ENCODE measurements at places on chromosomes 1 and 21. TPM values are rescaled to one million over a fixed set of nuclear protein-coding genes. Genes with fewer than 3 reads are reported as not detected.

DNA sequence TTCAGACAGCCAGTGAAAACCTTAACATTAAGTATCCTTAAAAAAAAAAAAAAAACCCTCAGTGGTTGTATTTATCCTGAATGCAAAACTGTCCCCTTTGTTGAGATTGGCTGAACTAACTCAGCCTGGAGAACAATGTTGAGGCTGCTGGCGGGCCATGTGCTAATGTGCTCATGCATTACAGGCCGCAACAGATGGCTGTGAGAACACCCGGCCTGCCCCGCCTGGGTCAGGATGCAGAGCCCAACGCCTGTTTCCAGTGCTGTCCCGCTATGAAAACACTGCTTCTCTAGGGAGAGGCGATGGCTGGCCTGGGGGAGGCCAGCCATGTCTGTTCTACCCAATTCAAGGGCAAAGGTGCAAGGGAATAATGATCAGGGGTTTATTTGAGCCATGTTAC is 13.8 kb downstream of the OLIG2 start:
- H3K4me1 ChIP-seq: no peaks in the 10 kb centered on the region
- no peak for DNase-seq
- H3K27ac ChIP-seq: no peak overlapping the region
- H3K4me3 ChIP-seq: no peak overlapping the region
- H3K36me3 ChIP-seq: no peaks in the 10 kb centered on the region

- no peaks in the 10 kb centered on the region for H3K36me3 ChIP-seq
- no peaks in the 10 kb centered on the region for H3K4me1 ChIP-seq
- H3K27ac ChIP-seq: no peak overlapping the region
- no peak for DNase-seq
- no peak overlapping the region for H3K4me3 ChIP-seq
These were observed 37.5 kb downstream of the SPTA1 start for GRCh38 chr1:158649052-158649451.

- no peaks in the 10 kb centered on the region for H3K36me3 ChIP-seq
- no peaks in the 10 kb centered on the region for H3K27me3 ChIP-seq
- peaks cover 18% of the 10 kb centered on the region for H3K4me1 ChIP-seq
- H3K4me3 ChIP-seq: no peak overlapping the region
- DNase-seq: no peak
- H3K27ac ChIP-seq: no peak overlapping the region
These were observed 16.4 kb downstream of the HEYL start for GRCh38 chr1:39623053-39623452.

DNA sequence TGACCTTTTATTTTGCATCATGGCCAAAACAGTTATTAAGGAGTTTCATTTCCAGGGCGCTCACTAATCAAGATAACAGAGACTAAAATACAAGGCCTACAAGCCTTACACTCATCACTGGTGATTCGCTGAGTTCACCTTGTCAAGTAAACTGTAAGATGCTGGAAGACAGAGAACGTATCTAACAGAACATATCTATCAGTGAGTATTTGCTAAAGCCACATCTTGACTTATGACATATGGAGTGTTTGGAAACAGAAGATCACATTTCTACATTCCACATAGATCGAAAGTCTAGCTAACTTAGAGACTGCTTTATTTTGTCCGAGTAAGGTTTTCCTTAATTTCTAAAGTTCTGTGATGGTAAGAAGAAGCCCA is 506.5 kb downstream of the SMYD3 start:
- H3K4me1 ChIP-seq: peaks cover 9% of the 10 kb centered on the region
- H3K36me3 ChIP-seq: no peaks in the 10 kb centered on the region
- no peaks in the 10 kb centered on the region for H3K27me3 ChIP-seq
- no peak overlapping the region for H3K4me3 ChIP-seq
- no peak overlapping the region for H3K27ac ChIP-seq

DNA sequence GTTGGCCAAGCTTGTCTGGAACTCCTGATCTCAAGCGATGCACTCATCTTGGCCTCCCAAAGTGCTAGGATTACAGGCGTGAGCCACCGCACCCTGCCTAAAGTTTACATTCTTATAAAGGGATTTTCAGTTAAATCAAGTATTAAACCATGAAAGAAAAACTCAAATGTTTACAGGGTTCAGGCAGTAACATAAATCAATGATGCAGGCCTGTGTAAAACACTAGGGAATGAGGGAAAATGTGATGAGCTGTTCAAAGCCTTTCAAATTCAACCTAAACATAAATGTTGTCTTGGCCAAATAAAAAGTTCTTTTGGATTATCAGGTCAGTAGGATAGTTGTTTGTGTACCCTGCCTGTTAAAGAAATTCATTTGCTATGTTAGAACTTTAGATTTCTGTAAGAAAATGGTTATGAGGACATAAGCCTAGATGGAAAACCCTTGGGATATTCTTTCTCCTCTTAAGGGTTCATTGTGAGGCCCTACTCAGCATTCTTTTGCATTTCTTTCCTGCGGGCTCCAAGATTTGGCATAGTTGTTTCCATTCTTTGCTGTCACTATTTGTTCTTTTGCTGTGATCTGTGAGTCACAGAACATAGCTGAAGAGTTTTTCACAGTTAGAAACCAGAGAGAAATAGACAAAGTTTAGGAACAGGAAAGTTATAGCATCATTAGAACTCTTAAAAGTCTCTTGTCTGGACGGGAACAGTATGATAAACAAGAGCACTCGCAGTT is 8.9 kb upstream of the ZRANB2 start:
- DNase-seq: no peak
- no peaks in the 10 kb centered on the region for H3K27me3 ChIP-seq
- H3K4me3 ChIP-seq: no peak overlapping the region
- H3K36me3 ChIP-seq: no peaks in the 10 kb centered on the region

- H3K36me3 ChIP-seq: peaks cover 4% of the 10 kb centered on the region
- H3K27me3 ChIP-seq: no peaks in the 10 kb centered on the region
- no peaks in the 10 kb centered on the region for H3K4me1 ChIP-seq
- no peak overlapping the region for H3K27ac ChIP-seq
- no peak overlapping the region for H3K4me3 ChIP-seq
These were observed 79.0 kb downstream of the APP start for GRCh38 chr21:26091480-26092018.

DNA sequence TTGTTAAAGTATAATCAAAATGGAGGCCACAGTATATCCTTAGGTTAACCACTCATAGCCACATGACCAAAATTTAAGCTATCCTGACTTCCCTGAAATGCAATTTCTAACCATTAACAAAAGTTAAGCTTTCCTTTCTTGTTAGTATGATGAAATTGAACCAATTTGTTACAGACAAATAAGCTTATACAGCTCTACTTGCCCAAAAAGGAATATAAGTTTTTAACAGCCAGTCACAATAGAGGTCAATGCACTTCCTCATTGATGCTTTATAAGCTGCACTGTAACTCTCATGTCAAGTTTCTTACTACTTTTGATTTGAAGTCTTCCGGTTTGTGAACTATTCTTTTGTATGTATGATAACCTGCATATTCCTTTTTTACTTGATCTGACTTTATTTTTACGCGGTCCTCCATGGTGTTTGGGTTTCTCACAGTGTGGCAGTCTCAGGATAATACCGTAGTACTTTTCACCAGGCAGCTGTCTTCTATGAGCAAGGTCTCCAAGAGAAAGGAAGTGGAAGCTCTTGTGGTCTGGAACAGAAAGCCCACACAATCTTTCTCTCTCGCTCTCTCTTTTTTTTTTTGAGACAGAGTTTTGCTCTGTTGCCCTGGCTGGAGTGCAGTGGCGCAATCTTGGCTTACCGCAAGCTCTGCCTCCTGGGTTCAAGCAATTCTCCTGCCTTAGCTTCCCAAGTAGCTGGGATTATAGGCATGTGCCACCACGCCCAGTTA is 331.6 kb downstream of the SRGAP2C start:
- H3K4me3 ChIP-seq: no peak overlapping the region
- peaks cover 7% of the 10 kb centered on the region for H3K4me1 ChIP-seq
- H3K27me3 ChIP-seq: no peaks in the 10 kb centered on the region
- DNase-seq: no peak

DNA sequence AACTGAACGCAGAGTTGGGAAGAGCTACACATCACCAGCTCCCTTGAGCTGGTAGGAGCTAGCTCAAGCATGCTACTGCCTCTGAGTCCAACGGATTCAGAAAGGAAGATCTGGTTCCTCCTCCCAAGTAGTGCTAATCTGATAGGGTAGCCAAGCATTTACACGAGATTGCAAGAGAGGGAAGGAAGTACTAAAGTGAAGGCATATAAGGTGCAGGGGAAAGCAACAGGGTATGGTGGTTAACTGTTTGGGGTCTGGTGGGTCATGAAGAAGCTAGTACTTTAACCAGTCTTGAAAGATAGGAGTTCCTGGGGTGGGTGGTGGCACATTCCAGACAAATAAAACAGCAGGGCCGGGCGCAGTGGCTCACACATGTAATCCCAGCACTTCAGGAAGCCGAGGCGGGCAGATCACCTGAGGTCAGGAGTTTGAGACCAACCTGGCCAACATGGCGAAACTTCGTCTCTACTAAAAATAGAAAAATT is 20.2 kb upstream of the ZNF436 start:
- H3K36me3 ChIP-seq: no peaks in the 10 kb centered on the region
- DNase-seq: no peak
- no peaks in the 10 kb centered on the region for H3K27me3 ChIP-seq
- no peak overlapping the region for H3K27ac ChIP-seq
- peaks cover 25% of the 10 kb centered on the region for H3K4me1 ChIP-seq
- H3K4me3 ChIP-seq: no peak overlapping the region

DNA sequence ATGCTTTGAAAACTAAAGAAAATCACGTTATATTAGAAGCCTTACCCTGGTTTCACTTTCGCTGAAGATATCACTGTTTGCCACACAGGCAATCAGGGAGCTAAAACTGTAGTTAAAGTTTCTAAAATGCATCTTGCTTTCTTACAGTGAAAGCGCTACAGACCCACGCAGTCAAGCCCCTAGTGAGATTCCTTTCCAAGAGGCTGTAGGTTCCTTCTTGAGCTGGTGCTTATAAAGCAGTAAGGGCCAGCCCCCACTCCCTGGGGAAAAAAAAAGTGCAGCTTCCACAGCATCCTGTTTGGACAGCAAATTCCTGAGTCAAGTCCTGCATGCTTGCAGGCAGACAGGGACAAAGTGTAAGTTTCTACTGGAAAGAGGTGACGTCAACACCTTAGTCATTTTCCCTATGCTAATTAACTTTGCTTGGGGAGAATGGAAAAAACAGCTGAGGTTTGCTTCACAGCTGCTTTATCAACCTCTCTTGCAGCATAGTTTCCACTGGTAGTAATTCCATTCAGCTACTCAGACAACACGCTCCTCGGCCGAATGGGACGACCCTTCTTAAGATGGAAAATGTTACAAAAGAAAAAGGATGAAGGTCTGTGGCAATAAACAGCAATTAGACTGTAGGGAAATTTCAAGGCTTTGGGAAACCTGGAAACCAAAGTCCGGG is 14.7 kb upstream of the KCNE1 start:
- H3K4me3 ChIP-seq: peak overlapping the region; percentile 45
- H3K4me1 ChIP-seq: peaks cover 46% of the 10 kb centered on the region
- peak overlapping the region; percentile 85 for H3K27ac ChIP-seq
- H3K27me3 ChIP-seq: no peaks in the 10 kb centered on the region

DNA sequence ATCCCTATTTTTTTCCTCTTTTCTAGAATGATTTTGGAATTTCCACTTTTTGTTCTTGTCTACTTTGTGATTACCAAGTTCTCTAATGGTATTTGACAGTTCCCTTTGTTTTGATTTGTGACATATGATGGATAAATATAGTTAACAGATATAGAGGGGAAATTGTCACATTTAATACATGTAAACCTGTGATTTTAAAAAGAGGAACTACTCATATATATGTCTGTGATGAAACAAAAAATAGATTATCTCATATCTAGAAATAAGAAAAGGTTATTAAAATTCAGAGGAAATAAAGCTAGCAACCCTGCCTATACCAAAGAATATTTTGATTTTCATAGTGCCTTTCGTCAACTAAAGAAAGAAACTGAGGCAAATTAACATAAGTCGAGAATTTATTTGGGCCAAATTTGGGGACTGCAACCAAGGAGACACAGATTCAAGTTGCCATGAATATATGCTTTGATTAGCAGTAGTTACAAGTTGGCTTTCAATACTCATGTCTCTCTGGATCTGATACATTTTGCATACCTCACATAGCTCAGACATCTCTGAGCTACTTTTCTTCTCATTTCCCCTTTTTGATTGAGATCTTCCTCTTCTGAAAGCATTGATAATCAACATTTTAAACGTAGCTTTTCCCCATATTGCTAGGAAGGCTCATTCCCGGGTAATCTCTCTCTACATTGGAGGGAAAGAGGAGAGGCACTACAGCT is 15.6 kb upstream of the C21orf91 start:
- no peaks in the 10 kb centered on the region for H3K36me3 ChIP-seq
- H3K4me3 ChIP-seq: no peak overlapping the region
- no peaks in the 10 kb centered on the region for H3K27me3 ChIP-seq
- H3K27ac ChIP-seq: no peak overlapping the region
- DNase-seq: no peak

GRCh38 chr1:239744851-239745250 is 346.8 kb upstream of the FMN2 start:
- no peaks in the 10 kb centered on the region for H3K27me3 ChIP-seq
- no peak overlapping the region for H3K4me3 ChIP-seq
- no peak overlapping the region for H3K27ac ChIP-seq
- H3K36me3 ChIP-seq: no peaks in the 10 kb centered on the region
- no peak for DNase-seq

- H3K27ac ChIP-seq: peak overlapping the region; percentile 60
- H3K27me3 ChIP-seq: no peaks in the 10 kb centered on the region
- no peak overlapping the region for H3K4me3 ChIP-seq
- peaks cover 44% of the 10 kb centered on the region for H3K36me3 ChIP-seq
- H3K4me1 ChIP-seq: peaks cover 58% of the 10 kb centered on the region
- DNase-seq: no peak
These were observed 86.9 kb downstream of the STUM start for GRCh38 chr1:226635456-226635941.

DNA sequence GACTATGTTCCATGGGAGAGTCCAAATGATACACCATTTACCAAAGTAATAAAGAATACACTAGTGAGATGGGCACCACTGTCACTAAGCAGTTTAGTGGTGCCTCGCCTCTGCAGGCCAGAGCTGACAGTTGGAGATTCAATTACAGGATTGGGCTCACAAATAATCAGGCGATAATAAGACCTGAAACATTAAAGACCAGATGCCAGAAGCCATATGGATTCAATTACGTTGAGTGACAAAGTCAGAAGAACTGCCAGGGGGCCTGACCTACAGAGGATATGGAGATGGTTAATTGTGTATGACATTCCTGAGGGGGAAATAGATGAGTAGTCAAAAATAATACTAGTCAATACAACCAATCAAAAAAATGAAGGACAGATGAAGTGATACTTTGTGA is 65.2 kb upstream of the ST6GALNAC5 start:
- no peak for DNase-seq
- no peak overlapping the region for H3K27ac ChIP-seq
- no peaks in the 10 kb centered on the region for H3K27me3 ChIP-seq

GRCh38 chr1:37793773-37794371 is at the start of gene MANEAL:
MANEAL (plus strand) TSS chr1:37793847; CDS start chr1:37794183, 336 bp downstream.
- H3K4me1 ChIP-seq: peaks cover 19% of the 10 kb centered on the region
- no peak for DNase-seq
- H3K36me3 ChIP-seq: no peaks in the 10 kb centered on the region
- H3K27ac ChIP-seq: no peak within 1 kb of the TSS
- peak within 1 kb of the TSS; percentile 53 for H3K4me3 ChIP-seq

GRCh38 chr1:220803401-220804201 is 16.9 kb downstream of the MTARC1 start:
- no peaks in the 10 kb centered on the region for H3K27me3 ChIP-seq
- no peaks in the 10 kb centered on the region for H3K4me1 ChIP-seq
- no peak overlapping the region for H3K4me3 ChIP-seq
- no peak overlapping the region for H3K27ac ChIP-seq

The MRPL9 gene
- total RNA-seq: 34.1 TPM

The OR2L13 gene
- total RNA-seq: not detected

The KRTAP19-1 gene
- total RNA-seq: not detected

The KRTAP12-2 gene
- total RNA-seq: not detected

The FOXD2 gene
- 0.98 TPM for total RNA-seq

The SPATC1L gene
- total RNA-seq: 5.2 TPM

The SNRPE gene
- 51.1 TPM for total RNA-seq

The LRRC71 gene
- not detected for total RNA-seq

The THEMIS2 gene
- 21.9 TPM for total RNA-seq

The GPATCH2 gene
- 13.5 TPM for total RNA-seq

The KCNA3 gene
- 8.1 TPM for total RNA-seq

Measured in vagina (tissue), 2 donors.